ENCODE measurements at places on chromosomes 3 and 15.

DNA sequence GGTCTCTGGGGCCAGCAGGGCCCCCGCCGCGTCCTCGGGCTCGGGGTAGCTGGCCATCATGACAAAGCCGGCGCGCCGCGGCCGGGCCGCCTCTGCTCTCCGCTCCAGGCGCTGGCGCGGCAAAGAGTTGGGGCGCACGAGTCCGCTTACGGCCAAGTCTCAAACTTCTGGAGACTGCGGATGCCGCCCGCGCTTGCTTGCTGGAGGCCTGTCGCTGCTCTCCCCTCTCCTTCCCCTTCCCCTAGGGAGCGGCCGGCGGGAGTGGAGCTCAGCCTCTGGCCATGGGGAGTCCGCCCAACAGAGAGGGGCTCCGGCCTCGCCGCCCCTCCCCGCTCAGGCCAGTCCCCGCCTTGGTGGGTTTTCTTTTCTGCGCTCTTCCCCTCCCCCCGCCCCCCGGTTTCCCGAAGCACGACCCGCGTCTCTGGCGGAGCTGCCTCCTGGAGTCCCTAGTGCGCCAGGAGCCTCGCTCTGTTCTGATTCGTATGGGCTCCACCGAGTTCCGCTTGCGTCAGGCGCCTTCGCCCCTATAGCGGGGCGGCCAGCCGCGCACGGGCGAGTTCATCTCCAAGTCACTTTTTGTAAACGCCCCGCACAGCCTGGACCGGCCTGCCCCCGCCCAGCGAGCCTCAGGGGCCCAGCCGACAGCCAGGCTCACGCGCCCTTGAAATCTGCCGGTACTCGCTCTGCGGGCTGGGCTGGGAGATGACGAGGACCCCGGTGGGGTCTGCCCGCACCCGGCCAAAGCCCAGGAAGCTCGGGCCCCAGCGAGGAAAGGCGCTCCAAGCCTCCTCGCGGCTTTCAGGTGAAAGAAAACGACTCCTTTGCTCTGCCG is at the start of the genes FOXL2 and FOXL2NB:
Gene FOXL2, minus strand, starts transcription at position 475 of the 832 bp plus-strand sequence. Its CDS starts 415 bp downstream, at position 60.
Gene FOXL2NB, plus strand, starts transcription at position 555 of the 832 bp plus-strand sequence. Its CDS starts 148 bp downstream, at position 703.
- peak; percentile 82 for DNase-seq

GRCh38 chr3:146128939-146129338 is 32.0 kb downstream of the PLOD2 start:
- no peak for DNase-seq

- DNase-seq = no peak
These were observed 9.8 kb upstream of the TNFAIP8L3 start for GRCh38 chr15:51104512-51104911.

- DNase-seq = no peak
These were observed 53.1 kb downstream of the CACNA2D2 start for GRCh38 chr3:50450209-50450921.

DNA sequence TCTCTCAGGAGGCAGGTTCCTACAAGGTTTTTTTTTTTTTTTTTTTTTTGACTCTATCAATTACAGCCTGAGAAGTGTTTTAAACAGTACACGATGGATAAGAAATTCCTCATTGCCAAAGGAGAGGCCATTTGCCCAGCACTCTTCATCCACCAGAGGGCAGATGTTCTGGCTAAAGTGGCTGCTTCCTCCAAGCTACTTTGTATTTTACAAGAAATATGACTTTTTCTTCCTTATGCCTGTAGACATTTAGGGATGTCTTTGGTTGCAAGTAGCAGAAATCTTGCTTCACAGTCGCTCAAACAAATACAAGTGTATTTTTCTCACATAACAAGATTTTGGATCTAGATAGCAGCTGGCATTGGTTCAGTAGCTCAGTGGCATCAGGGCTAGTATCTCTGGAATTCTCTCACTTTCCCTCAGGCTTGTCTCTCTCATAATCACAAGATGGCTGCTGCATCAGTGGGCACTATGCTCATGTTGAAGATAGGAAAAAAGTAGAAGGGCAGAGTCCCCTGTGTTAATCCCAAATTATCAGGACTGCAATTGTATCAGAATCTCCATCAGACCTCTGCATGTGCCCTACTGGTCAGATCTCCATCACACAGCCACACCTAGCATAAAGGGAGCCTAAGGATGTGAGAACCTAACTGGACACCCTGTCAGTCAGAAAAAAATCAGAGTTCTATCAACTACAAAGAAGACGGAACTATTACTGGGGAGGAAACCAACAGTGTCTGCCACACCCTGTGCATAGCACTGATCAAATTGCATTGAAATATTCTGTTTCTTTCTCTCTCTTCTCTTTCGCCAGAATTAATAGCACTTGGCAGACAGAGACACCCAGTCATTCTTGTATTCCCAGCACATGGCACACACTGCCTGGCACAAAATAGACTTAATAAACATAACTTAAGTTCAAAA is 138.9 kb upstream of the COL8A1 start:
- DNase-seq = no peak

- DNase-seq = no peak
These were observed 182.5 kb downstream of the SLCO3A1 start for GRCh38 chr15:92035961-92036360.

- DNase-seq = no peak
These were observed 77.7 kb upstream of the FAM174B start for GRCh38 chr15:92733090-92733933.

DNA sequence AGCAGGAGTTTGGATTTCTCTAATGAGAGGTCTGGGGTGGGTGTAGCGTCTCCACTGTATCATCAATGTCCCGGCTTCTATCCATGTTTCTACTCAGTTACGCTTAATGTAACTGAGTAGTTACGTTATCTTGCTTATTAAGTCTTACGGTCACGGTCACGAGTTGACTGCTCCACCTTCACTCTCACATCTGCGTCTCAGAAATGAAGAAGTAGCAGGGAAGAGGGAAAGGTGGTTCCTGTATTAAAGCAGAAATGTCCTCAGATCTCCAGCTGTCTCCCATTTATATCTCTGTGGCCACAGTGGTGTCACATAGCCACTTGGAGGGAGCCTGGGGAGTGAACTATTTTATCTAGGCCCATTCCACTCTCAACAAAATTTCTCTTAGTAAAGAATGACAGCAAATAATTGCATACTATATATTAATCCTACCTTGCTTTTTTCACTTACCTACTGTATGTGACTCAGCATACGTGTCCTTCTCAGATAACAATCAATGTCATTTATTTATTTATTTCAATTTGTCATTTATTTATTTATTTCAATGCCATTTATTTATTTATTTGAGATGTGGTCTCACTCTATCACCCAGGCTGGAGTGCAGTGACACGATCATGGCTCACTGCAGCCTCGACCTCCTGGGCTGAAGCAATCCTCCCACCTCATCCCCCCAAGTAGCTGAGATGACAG is 39.7 kb upstream of the RNU6-1 start:
- DNase-seq = no peak

DNA sequence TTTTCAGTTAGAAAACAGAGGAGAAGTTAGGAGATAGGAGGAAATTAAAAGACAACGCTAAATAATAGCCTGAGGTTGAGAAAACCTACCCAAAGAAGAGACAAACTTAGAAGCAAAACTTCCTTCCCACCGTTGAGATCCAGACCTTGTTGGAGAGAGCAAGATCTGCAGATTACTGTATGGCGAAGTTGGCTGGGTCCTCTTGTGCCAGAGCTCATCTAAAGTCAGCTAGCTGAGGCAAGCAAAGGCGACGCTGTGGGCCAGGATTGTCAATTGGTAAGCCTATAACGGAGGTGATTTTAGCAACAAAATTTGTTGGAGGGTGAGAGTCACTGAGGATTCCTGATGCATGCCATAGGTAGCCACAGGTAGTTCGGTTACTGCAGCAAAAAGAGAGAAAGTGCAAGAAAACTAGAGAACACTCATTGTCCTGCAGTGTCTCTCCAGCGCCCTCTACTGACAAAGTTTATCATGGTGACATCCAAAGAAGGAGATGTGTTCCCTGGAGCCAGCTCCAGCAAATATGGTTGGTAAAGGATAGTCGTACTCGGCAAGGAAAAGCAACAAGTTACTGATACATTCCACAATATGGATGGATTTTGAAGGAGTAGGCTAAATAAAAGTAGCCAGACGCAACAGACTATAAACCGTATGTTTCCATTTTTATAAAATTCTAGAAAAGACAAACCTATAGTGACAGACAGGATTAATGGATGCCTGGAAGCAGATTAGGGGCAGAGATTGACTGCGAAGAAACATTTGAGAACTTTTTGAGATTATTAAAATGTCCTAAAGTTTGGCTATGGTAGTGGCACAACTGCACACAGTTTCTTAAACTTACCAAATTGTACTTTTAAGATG is 9.8 kb upstream of the OR5K4 start:
- DNase-seq = peak; percentile 76

GRCh38 chr15:91125162-91125561 is 25.1 kb downstream of the SV2B start:
- DNase-seq = no peak

GRCh38 chr3:141228395-141228794 is 3.2 kb upstream of the PXYLP1 start:
- peak; percentile 10 for DNase-seq

DNA sequence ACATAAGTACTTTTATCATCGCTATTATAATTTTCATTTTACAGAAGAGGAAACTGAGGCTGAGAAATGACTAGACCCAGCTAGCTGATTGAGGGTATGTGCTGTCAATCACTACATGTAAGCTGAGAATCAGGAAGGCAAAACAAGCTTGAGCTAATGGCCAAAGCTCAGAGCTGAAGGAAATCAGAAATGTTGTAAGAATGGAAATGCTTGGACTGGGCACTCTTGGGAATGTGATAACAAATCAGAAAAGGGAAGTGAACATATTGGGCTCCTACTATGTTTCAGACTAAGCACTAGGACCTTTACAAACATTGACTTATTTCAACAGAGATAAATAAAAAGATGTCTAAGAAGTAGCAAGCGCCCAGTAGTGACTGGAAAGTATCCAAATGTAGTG is 33.8 kb upstream of the BOC start:
- DNase-seq = no peak

DNA sequence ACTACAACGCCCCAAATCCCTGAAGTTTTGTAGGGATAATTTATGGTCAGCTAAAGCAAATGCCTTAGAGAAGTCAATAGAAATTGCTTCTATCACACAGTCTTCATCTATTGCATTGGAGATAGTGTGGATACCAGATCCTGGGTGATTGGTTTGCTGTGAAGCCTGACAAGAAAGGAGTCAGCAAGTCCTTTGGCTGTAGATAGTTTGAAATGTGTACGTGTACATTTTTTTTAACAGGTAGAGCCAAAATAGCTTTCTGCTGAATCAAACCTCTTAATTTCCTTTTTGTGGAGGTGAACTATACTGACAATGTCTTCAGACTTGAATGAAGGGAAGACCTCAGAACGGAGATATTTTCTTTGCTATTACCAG is 312.3 kb downstream of the ZBBX start:
- DNase-seq = no peak

- DNase-seq = no peak
These were observed 539.8 kb downstream of the FGF12 start for GRCh38 chr3:192187485-192188051.

- DNase-seq = no peak
These were observed 67.6 kb upstream of the GADL1 start for GRCh38 chr3:30962084-30962483.

- DNase-seq = no peak
These were observed 88.8 kb upstream of the ARHGEF3 start for GRCh38 chr3:56890448-56891091.

DNA sequence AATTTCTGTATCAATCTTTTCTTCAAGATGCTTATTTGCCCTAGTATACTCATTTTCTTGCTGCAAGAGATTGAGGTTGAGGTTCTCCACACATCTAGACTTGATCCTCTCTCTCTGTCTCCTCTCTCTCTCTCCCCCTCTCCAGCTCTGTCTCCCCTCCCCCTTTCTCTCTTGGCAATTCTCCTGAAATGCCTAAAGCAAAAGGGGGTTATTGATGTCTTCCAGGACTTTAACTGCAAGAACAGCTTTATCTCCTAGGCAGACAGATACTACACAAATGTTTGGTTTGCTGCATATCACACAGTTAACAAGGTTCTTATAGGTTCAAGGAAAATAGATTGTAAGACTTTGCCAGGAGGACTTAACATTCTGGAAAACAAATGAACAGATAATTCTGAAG is 52.1 kb downstream of the TMEM212 start:
- no peak for DNase-seq

- DNase-seq = no peak
These were observed 114.3 kb downstream of the DIPK2A start for GRCh38 chr3:144085964-144086363.

- peak; percentile 43 for DNase-seq
These were observed 53.2 kb upstream of the KLF13 start for GRCh38 chr15:31273258-31273941.

- DNase-seq = no peak
These were observed 5.2 kb upstream of the TMEM40 start for GRCh38 chr3:12764171-12764776.

- no peak for DNase-seq
These were observed 33.5 kb upstream of the MKRN3 start for GRCh38 chr15:23532024-23532423.

DNA sequence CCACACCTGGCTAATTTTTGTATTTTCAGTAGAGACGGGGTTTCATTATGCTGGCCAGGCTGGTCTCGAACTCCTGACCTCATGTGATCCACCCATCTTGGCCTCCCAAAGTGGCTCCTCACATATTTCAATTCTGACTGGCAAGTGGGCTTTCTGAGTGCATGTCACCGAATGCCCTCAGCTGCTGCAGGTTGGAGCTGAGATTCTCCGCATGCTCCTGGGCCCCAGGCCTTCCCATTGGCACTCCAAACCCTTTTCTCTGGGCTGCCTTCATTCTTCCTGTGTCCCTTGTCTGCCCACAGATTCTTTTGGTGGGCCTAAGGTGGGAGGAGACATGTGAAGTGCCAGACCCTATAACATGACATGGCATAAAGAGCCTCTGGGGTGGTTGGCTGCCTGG is 67.3 kb downstream of the SYNM start:
- DNase-seq = no peak

DNA sequence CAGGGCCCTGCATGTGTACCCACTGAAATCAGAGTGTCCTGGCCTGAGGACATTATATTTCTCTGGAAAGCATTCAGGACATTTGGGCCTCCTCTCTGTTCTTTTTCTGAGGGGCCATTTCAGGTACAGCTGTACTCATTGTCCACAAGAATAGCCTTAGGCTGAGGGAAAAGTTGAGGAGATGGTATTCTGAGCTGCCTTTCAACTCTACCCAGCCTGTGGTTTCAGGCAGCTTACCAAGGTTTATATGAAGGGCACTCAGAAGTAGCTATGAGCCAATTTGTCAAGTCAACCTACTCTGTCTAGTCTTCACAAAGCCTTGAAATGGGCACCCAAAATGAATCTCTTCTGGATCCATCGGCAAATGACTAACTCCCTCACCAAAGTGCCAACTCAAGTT is 9.4 kb downstream of the ATP13A4 start:
- no peak for DNase-seq

DNA sequence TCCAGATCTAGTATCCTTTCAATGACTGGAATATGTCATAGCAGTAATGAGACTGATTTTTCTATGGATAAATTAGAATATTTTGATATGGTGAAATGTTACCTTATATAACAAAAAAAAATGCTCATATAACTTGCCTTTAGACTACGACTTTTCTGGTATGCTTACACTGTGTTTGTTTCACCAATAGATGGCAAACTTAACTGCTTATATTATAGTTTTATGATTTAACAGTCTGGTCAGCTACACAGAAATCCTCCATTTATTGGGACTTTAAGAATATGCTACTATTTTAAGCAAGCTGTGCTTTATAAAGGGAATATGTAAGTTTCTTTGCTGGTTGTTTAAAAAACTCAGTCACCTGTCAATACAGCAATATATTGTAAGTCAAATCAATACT is 205.6 kb downstream of the VGLL3 start:
- DNase-seq = no peak

GRCh38 chr15:97652700-97653167 is 307.8 kb upstream of the ARRDC4 start:
- no peak for DNase-seq
